ENCODE measurements at places on chromosomes 16 and 17.

- DNase-seq, result no peak
These were observed 14.9 kb downstream of the USP7 start for GRCh38 chr16:8948831-8949230.

GRCh38 chr17:17824119-17824782 is 12.5 kb downstream of the SREBF1 start:
- DNase-seq, result no peak

DNA sequence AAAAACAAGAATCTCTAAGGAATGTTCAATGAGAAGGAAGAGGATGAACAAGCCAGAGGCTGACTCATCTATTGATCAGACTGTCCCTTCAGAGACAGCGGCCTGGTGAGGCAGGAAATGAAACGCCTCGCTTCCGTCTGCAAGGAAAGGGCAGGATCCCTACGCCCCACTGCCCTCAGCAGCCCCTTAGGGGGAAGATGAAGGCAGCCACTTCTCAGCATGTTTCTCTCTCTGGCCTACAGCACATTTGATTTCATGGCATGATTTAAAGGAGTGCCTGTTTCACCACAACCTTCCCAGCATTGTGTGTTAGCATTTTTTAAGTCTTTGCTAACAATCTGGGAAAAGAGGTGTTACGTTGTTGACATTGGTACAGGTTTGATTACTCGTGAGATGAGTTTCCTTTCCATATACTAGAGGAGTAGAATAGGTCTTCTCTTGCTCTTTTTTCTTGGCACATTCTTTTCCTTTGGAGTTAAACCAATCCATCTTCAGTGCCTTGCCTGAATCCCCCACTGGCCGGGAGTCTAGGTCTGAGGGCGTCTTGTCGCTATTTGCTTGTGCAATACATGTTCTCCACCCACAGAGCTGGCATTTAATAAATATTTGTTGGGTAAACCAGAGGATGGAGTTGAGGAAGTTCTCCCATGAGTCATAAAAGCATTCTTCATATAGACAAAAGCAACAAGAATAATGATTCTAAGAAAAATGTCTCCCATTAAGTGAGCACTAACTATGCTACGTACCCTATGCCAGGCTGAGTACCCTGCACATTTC is 47.4 kb downstream of the RBFOX3 start:
- DNase-seq, result no peak

GRCh38 chr17:19284005-19284959 is 47.1 kb downstream of the EPN2 start:
- DNase-seq, result no peak

DNA sequence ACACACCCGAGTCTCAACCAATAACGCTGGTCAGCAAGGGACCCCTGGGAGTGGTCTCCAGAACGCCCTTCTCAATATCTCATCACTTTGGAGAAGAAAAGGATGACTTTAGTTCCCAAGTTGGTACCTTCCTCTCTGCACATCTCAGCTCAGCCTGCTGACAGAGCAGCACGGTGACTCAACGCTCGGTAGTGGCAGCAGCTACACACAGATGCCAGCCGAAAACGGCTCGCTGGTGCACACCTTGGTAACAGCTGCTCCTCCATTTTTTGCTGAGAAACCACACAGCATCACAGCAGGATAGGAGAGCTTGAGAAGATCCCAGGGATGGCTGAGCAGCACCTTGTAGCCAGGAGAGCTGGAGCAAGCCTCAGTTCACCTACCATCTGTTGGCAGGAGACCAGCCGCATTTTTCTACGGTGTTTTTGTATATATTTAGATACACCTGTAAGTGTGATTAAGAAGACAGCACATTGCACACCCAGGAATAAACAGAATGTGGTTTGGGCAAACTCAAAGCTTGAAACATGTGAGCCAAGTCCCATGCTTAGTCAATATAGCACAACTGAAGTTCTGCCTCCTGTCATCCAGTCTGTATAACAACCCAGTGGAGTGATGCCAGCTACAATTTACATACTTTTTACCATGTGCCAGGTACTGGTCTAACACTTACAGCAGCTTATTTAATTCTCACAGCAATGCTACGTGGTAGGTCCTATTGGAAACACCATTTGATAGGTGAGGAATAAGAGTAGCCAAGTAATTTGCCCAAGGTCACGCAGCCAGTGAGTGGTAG is 83.8 kb upstream of the ERCC4 start:
- no peak for DNase-seq

- no peak for DNase-seq
These were observed 459.7 kb downstream of the RBFOX1 start for GRCh38 chr16:7792346-7792745.

DNA sequence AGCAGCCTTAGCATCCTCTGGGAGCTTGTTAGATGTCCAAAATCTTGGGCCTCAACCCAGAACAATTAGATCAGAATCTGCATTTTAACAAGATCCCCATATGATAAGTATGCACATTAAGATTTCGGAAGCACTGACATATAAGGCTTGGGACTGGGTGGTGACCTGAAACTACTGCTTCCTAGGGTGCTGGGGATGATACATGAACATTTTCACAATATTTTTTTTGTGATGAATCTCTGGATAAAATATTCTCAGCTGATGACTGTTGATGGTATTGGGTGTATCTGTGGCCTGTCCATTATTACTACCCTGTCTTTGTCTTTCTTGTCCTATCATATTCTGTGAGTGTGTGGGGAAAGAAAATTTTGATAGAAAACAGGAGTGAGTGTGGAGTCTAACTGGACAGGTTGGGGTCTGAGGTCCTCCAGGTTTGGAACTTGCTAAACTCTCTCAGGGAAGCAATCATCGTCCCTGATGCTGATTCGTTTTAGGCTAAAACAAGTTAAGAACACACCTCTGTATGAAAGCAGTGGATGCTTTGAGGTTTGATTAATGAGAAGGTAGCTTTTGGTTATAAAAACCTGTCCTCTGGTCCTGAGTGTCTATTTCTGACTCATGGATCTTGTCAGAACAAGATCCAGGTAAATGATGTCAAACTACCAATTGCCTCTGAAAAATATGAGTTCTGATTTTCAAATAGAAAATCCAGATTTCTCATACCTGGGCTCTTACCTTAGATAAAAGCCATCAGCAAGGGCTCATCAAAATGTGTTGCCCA is 23.2 kb downstream of the KRT23 start:
- DNase-seq, result no peak

DNA sequence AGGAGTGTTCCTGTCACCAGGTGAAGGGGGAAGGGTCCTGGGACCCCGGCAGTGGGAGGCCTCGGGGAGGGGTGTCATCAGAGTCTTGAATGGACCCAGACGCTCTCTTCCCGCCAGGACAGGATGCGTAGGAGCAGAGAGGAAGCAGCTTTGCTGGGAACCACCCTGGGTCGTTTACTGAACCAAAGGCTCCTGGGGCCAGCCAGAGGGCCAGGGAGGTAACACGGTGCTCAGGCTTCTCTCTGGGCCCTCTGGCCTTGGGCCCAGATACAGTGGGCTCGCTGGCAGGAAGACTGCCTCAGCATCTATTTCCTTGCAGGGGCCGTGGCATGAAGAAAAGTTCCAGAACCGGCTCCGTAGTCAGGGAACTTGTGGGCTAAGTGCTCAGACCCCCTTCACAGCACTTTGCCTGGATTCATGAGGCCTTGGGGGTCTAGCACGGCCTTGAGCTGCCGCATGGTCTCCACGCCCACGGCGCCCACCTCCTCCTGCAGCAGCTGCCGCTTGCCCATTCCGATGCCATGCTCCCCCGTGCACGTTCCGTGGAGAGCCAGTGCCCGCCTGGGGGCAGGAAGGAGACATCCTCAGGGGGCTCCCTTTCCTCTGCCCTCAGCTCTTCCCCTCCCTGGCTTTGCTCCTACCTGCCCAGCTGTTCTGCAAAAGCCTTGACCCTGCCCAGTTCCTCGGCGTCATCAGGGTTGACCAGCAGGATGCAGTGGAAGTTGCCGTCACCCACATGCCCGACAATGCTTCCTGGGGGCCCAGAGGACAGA is 4.4 kb downstream of the LDHD start:
- no peak for DNase-seq

DNA sequence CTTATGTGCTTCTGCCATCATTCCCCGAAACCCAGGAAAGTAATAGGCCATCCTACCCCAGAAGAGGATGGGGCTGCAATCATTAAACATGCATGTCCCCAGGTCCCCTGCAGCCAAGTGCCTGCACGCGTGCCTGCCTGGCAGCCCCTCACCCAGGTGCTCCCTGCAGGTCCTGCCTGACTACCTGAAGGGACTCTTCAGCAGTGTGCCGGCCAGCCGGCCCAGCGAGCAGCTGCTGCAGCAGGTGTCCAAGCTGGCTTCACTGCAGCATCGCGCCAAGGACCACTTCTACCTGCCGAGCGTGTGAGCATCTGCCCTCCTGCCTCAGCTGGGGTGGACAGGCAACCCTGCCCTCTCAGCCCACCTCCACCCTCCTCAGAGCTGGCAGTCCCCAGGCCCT is 16.2 kb upstream of the ALKBH5 start:
- no peak for DNase-seq

DNA sequence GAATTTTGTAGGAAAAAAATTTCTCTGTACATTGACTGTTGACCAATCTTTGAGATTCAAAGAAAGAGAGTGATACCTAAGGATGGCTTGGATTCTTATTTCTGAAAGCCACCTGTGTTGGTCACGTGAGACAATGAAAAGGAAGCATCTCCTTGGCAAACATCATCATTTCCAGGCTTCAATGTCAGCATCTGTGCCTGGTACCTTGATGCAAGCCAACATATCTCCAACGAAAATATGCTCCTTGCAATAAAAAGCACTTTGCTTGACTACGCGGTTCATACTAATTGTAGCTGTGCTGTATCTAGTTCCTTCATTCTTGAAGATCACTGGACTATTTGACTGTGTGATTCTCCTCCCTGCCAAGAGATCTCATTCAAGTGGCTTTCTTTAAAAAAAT is 503.4 kb upstream of the PSMD7 start:
- DNase-seq, result no peak

DNA sequence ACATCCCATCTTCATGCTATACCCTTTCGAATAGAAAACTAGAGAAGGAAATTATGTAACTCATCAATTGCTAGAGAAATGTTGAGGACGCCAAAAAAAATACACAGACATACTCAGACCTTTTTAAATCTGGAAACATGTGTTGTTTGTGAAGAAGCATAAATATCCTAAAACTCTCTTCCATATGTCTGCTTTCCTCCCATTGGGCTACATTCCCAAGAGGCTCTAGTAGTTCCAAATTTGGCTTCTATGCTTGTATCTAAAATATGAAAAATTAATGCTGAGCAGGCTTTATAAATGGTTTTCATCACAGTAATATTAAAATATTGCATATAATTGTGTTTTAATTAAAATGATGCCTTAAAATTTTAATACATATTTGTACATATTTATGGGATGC is 297.9 kb upstream of the PSMD7 start:
- no peak for DNase-seq

GRCh38 chr16:10880594-10881452 is 3.8 kb downstream of the CIITA start:
- DNase-seq, result no peak

GRCh38 chr16:29993191-29993902 is 2.1 kb downstream of the HIRIP3 start:
- DNase-seq, result no peak

GRCh38 chr17:59342681-59343131 is 11.3 kb downstream of the YPEL2 start:
- DNase-seq, result no peak

DNA sequence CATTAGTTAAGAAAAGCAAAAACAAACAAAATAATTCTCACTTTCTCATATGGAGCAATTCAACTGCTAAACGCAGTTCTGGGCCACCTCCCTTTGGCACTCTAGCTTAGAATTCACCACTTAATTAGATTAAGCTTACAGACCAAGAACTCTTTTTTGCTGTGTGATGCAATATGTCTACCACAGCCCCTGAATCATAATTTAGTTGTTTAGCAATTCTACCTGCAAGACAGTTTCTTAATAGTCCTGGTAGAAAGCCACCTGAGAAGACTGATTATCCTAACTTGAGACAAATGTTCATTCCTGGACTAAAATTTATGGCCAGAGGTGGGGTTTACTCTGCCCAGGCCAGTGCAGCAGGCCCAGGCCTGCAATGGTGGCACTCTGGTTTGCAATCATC is 205.9 kb downstream of the HS3ST3A1 start:
- no peak for DNase-seq

- DNase-seq, result no peak
These were observed 7.5 kb downstream of the POLR2C start for GRCh38 chr16:57469917-57470470.

GRCh38 chr17:4645642-4646041 is 4.2 kb upstream of the ALOX15 start:
- no peak for DNase-seq

DNA sequence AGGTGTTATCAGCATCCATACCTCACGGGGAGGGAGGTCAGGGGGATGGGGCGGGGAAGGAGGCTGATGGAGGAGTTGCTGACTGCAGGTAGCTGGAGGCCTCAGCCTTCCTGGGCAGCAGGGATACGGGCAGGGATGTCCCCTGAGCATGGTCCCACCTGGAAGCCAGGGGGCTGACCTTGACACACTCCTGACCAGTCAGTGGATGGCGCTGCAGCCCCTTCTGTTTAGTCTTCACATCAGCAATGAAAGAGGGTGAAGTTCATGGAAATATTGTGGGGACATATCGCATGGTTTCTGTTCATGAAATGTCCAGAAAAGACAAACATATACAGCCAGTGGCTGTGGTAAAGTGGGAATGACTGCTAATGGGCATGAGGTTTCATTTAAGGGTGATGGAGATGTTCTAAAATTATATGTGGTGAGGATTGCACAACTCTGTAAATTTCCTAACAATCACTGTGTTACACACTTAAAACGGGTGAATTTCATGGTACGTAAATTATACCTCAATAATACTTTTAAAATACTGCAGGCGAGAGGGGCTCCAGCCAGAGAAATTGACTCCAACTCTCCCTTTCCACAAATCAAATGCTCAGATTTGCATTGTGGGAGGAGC is 489.6 kb downstream of the CDH13 start:
- DNase-seq, result no peak
